RPMI7951 (cell line): ENCODE measurements at places on chromosomes 2 and 18. TPM values are rescaled to one million over a fixed set of nuclear protein-coding genes. Genes with fewer than 3 reads are reported as not detected.

PDE11A gene
- total RNA-seq, result 0.20 and 0.24 TPM in 2 replicates

HOXD11 gene
- total RNA-seq, result 0.10 TPM in 1 of 2 replicates, not detected in the other

MATN3 gene
- total RNA-seq, result 5.3 and 6.0 TPM in 2 replicates

FBLN7 gene
- 10.2 and 10.4 TPM in 2 replicates for total RNA-seq

NAGK gene
- 97.0 and 121 TPM in 2 replicates for total RNA-seq

ADRA2B gene
- not detected in 2 replicates for total RNA-seq

- no peak for DNase-seq
Measured at GRCh38 chr2:32910883-32911598, 35.7 kb upstream of the LTBP1 start.

DNA sequence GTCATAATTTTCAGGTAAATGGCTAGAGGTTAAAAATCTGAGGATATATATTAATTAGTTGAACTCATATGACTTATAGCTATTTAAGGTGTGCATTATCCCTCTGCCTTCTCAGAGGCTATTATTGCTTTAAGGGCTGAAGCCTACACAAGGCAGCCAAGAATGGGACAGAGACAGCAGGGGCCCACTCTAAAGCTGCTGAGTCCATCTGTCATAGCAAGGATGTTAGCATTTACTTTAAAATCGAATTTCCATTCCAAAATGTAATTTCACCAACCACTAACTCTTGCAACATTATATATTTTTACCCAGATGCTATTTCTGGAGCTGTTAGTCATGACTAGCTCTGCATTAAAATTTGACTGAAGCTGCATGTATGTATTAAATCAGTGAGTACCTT is 236.3 kb upstream of the FSIP2 start:
- DNase-seq, result no peak

DNA sequence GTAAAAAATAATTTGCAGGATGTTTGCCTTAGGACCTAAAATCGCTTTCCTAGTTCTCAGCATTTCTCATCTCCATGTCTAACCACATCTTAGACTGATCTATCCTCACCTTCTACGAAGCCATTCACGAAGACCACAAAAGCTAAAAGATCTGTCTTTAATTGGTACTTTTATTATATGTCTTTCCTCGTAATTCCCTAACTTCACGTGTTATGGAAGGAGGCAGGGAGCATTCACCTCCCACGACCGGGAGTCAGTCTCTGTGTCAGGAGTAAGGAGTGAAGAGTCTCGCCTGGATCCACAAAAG is 1.6 kb downstream of the DLGAP1 start:
- no peak for DNase-seq

DNA sequence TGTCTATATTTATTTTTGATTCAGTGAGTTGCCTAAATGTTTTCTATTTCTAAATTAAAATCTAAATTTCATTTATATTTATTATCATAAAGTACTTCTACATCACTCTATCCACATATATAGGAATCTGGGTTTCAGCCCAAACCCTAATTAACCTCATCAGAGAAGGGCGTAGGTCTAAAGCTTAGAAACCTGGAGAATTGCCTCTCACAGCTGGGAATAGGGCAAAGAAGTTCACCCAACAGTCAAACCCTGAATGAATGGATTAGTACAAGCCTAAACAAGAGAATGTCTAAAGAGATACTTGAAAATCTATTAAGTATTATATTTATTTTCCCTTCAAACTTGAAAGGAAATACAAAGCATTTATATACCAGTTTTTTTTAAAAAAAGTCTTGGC is 26.2 kb downstream of the TFPI start:
- no peak for DNase-seq

DNA sequence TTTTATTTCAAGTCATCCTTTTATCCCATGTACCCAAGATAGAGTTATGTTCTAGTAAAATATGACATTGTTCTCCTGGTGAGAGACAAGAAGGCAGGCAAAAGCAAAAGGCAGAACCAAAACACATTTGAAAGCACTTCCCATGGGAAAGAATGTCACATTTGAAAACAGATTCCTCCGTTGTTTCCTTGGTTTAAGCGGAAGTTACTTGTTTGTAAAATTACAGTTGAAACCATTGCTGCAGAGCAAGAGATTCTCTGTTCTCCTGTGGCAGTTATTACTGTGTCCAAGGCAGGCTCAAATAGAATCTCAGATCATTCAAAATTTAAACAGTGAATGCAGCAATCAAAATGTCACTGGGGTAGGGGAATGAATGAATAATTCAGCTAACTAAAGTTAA is 149.6 kb downstream of the MTCL1 start:
- DNase-seq, result no peak

DNA sequence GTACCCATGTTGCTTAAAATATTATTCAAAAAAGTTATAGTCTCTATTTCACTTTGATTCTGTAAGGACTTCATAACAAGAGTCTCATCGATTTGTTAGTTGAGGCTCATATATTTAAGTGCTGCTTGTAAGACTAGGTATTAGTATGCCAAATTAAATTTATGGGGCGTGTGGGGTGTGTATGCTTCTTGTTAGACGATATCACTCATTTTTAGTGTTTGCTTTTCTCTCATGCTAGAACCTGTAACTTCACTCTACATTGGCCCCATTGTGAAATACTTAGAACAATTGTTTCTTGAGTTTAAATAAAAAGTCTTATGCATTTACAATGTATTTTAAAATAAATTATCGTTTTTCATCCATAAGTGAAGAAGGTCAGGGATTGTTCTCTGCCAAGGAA is 63.6 kb downstream of the CTNNA2 start:
- DNase-seq, result no peak

- DNase-seq, result no peak
Measured at GRCh38 chr18:62033756-62034155, 140.9 kb upstream of the RNF152 start.

GRCh38 chr2:181954538-181954883 is 31.1 kb upstream of the PPP1R1C start:
- DNase-seq, result no peak
